ENCODE measurements at places on chromosomes 1 and 21.

DNA sequence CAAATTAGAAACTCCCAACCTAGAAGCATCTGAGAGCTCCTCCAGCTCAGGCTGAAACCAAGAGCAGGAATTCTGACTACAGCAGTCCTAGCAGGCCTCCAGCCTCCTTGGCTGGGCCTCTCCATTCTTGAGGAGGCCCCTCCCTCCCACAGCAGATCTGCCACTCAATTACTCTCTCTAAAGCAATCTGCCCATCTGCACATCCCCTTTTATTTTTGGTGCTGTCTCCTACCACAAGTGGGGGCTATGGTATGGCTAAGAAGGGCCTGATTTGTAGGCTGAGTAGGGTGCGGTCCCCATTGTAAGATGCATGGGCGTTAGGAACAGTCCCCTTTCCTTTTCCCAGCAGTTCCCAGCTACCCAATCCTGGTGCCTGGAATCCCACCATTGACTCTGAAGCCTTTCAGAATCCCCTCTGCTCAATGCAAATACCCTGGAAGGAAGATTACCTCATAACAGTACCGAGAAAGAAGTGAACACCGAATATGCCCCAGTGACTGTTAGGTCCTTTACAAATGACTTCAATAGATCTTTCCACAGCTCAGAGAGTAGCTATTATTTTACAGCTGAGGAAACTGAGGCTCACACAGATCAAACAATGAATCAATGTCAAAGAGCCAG lies 11.6 kb upstream of the TTC39A start:
- peak; percentile 50 for DNase-seq

DNA sequence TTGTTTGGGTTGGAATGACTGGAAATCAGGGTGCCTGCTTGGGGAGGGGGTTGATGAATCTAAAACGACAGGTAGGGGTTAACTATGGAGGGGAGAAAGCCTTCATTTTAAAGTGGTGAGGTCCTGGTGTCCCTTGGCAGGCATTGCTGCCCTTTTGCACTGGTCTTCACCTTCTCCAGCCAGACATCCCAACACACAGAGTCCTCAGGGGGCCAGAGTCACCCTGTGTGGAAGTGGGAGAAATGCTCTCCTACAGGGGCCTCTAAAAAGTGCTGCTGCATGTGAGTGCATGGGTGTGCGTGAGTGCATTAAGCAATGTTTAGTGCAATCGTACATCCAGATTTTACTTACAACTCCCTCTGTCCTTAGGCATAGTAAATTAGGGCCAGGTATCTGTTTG lies 39.0 kb downstream of the TEX35 start:
- no peak for DNase-seq

DNA sequence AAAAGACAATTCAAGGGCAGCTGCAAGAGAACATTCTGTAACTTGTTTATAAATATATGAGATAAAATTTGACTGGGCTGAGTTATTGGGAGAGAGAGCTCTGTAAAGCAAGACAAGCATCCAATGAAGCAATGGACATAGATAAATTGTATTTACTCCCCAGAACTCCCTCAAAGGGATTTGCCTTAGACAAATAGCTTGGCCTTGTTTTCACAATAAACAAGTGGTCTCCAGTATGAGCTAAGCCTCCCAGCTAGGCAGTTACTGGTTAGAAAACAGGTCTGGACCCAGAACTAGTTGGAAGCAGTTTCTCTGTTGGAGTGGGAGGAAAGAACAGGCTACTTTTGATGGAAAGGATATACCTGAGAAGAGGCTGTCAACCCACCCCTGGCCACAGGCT lies 25.2 kb upstream of the SUCO start:
- DNase-seq, result no peak

DNA sequence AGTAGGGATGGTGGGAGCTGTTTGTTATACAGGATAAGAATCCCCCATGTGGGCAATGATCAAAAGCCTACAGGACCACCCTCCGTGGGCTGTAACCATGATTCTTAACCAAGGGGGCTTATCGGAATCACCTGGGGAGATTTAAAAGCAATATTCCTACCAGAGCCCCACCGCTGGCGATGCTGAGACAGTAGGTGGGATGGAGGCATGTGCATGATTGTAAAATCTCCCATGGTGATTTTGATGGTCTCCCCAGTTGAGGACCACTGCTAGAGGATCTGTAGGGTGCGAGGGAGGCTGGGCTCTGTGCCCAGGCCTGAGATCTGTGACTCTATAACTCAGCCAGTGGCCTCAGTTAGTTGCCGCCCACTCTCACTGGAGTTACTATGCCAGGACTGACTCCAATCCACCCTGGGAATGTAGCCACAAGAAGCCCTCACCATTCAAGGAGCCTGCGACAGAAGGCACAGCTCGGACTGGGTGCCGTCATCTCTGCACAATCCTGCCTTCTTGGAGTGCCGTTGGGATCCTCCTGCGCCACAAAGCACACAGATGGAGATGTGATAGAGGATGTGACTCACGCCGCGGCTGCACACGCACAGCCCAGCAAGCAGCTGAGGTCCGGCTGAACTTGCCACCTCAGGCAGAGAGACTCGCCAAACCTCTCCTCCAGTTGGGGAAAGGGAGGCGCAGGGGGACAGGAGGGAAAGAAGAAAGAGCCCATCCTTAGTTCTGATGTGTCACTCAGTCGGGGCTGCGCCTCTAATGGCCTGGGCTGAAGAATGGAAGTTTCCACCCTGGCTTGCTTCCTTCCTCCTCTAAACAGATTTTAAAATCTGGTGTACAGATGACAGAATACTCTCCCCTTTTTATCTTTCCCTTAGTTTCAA lies 26.5 kb downstream of the AKNAD1 start:
- DNase-seq, result peak; percentile 53

- DNase-seq, result no peak
Observed at GRCh38 chr21:23218667-23219066, 2220.5 kb downstream of the NCAM2 start.

- no peak for DNase-seq
Observed at GRCh38 chr1:101145449-101145820, 91.4 kb upstream of the S1PR1 start.

- no peak for DNase-seq
Observed at GRCh38 chr1:95578462-95578861, 344.5 kb downstream of the RWDD3 start.

- peak; percentile 81 for DNase-seq
Observed at GRCh38 chr1:32500387-32501209, 35.7 kb downstream of the ZBTB8B start.

GRCh38 chr1:78038071-78038470 lies 7.7 kb upstream of the GIPC2 start:
- no peak for DNase-seq

- DNase-seq, result no peak
Observed at GRCh38 chr1:33282791-33283190, 26.5 kb downstream of the ZNF362 start.

DNA sequence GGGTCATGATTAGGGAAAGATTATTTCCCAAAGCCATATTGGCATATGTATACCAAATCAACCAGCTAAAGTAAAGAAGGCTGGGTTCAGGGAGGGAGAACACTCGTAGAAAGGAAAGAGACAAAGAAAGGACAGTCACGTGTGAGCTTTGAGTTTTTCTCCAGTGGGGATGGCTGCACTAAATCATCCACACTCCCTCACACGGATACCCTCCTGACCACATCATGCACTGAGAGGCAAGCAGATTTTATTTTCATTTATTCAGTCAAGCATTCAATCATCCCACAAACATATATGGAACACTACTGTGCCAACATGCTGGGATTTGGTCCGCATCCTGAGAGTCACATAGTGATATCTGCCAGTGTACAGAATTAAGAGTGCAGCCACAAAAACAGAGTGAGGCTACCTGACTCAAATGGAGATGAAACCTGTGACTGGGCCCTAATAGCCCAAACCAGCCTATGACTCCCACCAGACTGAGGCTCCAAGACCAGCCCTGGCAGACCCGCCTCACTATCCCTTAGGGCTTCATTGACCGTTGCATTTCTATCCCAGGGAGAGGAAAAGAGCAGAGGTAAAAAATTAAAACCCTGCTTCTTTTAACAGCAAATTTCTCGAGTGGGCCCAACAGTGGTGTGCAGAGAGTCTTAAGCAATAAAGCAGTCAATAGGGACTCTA lies 155.9 kb downstream of the BARHL2 start:
- no peak for DNase-seq

DNA sequence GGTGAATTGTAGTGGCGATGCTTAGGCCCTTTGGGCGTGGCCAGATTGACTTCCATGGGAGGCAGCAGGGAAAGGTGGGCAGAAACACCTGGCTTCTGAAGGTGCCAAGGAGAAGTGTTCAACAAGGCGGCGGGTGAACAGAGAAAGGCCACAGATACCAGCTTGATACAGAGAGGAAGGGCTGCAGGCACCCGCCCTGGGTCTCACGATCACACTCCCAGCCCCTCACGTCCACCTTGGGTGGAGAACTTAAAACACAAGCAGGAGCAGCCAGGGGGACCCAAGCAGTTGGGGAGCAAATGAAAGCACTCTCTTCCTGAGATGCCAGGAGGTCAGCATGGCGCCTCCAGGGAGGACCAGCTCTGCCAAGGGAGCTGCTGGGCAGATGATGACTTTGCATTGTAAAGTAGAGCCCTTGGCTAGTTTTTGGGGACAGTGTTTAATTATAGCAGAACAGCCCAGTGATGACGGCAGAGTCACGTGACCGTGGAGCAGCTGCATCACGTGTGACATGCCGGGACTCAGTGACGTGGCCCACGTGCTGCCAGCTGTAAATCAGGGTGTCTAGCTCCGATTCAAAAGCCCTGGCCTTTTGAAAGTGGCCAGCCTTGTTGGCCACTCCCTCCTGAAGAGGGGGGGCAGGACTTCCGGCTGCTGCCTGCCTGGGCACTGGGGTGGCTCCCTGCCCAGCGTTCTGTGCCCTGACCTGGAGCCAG lies 19.0 kb downstream of the SLC37A1 start:
- no peak for DNase-seq

DNA sequence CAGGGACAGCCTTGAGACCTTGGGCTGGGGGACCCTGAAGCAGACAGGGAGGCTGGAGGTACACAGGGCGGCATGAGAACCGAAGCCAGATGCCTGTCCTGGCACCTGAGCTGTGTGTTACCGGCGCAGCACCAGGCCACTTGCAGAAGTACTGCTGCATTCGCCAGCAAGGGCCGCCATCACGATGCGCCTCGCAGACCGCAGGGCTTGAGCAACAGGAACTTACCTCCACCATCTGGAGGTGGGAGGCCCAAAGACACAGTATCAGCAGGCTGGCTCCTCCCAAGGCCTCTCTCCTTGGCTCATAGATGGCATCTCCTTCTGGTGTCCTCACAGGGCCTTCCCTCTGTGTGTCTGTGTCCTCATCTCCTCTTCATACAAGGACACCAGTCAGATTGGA lies 90.1 kb downstream of the PRDM16 start:
- peak; percentile 18 for DNase-seq

DNA sequence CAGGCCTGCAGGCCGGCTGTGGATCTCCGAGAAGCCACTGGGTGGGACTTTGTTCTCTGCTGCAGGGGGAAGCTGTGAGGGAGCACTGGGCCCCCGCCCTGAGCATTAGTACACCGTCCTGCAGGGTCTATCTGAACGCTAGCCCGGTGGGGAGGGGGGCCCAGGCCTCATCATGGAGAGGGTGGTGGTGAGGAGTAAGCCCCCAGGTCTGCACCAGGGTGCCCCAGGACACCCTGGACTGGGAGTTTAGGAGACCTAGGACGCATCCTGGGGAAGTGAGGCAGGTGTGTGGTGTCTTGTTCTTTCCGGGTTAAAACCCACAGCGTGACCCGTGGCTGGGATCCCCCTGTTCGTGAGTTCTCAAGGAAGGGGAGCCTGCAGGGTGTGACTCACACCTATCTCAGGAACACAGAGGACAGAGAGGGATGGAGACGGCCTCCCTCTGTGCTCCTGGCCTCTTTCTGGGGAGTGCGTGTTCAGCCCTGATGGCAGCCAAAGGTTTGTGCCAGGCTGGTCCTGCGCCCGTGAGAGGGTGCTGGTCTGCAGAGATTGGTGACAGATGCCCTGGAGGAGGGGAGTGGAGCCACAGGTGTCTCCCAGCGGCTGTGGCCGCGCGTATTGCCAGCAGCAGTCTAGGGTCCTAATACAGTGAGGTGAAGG lies 44.8 kb downstream of the AGPAT3 start:
- no peak for DNase-seq

DNA sequence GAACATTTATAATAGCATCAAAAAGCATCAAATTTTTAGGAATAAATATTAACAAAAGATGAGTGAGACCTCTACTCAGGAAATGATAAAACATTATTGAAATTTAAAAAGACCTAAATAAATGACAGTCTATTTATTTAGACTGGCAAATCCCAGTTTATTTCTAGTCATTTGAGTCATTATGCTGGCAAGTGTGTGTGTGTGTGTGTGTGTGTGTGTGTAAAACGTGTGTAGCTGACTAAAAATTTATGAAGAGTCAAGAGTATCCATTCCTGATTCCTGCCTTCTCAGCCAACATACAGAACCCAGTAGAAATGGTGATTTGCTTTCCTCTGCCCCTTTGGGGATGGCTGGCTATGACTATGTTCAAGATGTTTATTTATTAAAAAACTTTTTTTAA lies 46.2 kb downstream of the OSBPL9 start:
- DNase-seq, result no peak

DNA sequence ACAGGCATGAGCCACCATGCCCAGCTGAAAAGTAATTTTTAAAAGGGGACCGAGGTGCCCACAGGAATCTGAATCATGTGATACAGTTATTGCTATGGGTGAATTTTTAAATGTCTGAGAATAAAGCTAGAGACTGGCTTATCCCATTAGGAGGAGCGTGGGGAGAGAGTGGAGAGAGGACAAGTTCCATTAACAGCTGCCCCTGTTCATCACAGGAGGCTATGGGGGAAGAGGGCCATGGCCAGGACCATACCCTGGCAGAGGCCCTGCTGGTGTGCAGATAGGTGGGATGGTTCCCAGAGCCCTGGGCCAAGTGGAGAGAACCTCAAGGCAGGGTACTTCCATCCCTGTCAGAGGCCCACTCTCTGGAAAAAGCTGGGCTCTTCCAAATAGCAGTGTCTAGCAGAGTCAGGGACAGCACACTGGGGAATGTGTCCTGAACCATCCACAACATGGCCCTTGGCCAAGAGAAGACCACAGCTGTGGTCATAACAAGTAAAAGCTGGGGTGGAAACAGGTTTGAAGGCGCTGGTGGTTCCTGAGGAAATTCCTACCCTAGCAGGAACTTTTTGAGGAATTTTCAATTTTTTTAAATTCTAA lies 13.7 kb upstream of the ZNF691 start:
- DNase-seq, result no peak

GRCh38 chr1:41712081-41712480 lies 206.6 kb downstream of the HIVEP3 start:
- no peak for DNase-seq

GRCh38 chr1:175633801-175634200 lies 109.6 kb downstream of the TNR start:
- no peak for DNase-seq

- peak; percentile 13 for DNase-seq
Observed at GRCh38 chr1:26530410-26530894, 891 bp downstream of the RPS6KA1 start.

DNA sequence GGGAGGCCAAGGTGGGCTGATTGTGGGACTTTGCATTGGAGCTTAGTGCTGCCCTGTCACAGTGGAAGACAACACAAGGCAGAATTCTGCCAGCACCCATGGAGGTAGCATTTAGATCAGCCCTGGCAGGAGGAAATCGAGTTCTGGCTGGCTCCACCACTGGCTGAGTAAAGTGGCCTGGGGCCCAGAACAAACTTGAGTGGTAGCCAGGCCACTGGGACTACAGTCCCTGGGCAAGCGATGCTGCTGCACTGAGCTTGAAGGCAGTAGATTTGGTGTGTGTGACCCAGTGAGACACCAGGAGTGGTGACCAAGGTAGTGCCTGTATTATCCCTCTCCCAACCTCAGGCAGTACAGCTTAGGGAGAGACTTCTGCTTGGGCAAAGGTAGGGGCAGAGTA lies 22.5 kb upstream of the UHMK1 start:
- no peak for DNase-seq

GRCh38 chr1:107920561-107920960 lies 44.4 kb downstream of the VAV3 start:
- no peak for DNase-seq

All from KBM-7 (cell line).